RCC 7860 (cell line): ENCODE measurements at places on chromosomes 3 and 15.

- no peak for DNase-seq
Measured at GRCh38 chr15:96088650-96089049, 241.8 kb upstream of the NR2F2 start.

DNA sequence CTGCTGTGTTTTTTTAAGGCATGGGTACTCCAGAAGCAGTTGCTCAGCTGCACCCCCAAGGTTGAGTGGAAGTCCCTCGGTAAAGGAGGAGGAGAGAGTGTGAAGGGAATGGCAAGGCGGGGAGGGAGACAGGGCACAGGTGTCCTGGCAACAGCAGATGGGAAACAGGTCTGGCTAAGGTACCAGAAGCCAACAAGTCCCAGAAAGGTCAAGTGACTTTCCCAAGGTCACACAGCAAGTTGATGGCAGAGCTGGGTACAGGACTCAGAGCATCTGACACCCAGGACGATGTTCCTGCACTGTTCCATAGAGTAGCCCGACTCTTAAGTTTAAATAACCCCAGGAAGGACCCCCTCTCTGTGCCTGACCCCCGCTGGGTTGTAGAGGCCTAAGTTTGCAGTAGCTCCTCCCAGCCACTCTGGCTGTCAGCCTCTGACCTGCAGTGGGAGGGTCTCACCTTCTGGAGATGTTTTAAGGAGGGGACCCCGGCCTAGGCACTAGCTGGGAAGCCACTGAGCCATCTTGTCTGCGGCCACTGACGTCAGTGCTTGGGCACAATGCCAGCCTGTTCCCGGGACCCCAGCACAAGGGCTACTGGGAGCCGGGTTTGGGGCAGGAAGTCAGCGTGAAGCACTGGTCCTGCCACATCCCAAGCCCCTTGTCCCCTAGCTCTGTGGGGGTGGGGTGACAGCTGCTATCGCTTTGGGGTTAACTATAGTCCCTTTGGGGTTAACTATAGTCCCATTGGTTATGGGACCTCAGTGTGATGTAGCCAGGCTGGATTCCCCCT is 10.5 kb downstream of the CSK start:
- no peak for DNase-seq

DNA sequence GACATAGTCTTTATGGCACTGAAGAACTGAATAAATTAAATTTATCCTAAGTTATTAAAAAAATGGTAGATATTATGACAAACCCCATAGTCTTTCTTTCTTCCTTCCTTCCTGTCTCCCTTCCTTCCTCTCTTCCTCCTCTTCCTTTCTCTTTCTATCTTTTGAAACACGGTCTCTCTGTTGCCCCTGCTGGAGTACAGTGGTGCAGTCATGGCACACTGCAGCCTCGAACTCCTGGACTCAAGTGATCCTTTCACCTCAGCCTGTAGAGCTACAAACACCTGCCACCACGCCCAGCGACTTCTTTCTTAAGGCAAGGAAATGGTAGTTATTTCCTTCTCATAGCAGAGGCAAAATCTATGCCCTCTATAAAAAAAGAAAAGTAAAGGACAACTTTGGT is 354.6 kb downstream of the GAP43 start:
- no peak for DNase-seq

- DNase-seq: no peak
Measured at GRCh38 chr15:60890375-60891230, 338.5 kb downstream of the RORA start.

DNA sequence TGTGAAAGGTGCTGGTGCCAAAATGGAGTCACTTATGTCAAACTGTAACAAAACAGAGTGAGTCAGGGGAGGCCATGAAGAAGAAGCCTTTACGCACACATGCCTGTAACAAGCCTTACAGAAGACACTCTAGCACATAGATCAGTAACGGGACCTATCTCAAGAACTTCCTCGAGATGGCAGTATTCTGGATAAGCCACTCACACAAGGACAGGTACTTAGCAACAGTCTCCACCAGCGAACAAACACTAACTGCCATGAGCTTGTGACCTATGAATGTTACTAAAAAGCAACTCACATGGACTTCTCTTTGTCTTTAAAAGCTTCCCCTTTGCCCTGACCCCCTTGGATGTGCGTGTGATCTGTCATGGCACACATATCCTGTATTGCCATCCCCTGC is 235.1 kb downstream of the CD47 start:
- DNase-seq: peak; percentile 54

GRCh38 chr15:99485153-99485961 is 80.4 kb upstream of the MEF2A start:
- DNase-seq: no peak

- DNase-seq: no peak
Measured at GRCh38 chr3:18301781-18302180, 123.4 kb downstream of the SATB1 start.

GRCh38 chr15:25825207-25825606 is 37.9 kb downstream of the ATP10A start:
- DNase-seq: no peak

DNA sequence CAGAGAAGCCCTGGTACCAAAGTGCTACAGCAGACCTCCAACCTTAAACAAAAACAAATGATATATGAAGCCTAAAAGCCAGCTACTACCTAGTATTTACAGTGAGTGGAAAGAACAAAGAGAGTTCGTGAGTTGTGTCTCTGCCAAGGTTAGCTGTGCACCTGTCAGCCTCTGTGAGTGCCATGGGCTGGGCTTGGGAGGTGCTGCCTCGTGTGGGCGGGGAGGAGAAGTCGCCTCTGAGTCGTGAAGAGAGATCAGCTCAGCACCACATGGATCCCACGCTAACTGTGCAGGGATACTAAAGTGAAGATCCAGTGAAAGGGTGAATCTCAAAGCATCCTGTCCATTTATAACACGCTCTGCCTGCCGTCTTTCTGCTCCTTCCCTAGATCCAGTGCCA is 101.9 kb downstream of the CHDH start:
- DNase-seq: no peak

- no peak for DNase-seq
Measured at GRCh38 chr15:29135702-29136646, 133.6 kb downstream of the NSMCE3 start.

DNA sequence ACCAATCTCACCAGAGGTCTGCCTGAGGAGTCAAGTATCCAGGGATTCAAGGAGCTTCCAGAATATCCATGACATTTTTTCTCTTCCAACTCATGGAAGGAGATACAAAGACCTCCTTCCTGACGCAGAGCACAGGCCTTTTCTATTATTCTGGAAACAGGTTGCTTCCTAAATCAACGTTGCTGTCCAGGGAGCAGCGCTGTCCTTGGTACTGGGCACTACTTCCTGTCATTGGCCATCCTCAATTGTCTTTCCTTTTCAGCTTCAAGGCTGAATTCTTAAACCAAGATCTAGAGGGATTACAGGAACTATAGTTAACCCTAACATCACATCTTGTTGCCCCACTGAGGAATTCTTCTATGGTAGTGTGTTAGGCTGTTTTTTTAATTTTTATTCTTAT is 50.4 kb upstream of the TBC1D21 start:
- DNase-seq: no peak

DNA sequence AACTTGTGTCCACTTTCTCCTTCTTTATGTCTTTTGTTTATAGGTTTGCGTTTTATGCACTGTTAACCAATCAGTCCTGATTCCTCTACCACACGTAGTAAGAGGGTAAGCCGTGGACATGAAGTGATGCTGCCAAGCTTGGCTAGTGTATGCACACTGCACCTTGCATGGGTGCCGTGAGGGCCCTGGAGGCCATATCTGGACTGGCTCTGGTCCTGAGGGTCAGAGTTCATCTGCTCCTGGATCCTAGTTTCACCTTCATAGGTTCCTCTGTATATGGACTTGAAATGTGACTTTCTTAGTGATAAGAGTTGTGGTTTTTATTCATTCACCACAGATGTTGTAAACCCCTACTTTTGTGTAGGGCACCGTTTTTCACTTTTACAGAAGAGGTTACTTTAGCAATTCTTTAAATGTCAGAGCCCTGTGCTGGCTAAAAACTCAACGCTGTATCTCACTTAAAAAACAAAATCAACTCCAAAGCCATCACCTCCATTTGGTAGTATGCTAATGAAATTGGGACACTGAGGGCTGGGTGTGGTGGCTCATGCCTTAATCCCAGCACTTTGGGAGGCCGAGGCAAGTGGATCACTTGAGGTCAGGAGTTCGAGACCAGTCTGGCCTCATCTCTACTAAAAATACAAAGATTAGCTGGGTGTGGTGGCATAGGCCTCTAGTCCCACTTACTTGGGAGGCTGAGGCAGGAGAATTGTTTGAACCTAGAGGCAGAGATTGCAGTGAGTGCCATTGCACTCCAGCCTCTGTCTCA is 22.9 kb downstream of the SIAH2 start:
- DNase-seq: no peak

GRCh38 chr3:74309716-74310115 is 304.7 kb downstream of the CNTN3 start:
- no peak for DNase-seq

GRCh38 chr3:191120447-191121298 is 78.4 kb upstream of the OSTN start:
- no peak for DNase-seq

- DNase-seq: no peak
Measured at GRCh38 chr3:155771126-155771525, 26.3 kb upstream of the PLCH1 start.

DNA sequence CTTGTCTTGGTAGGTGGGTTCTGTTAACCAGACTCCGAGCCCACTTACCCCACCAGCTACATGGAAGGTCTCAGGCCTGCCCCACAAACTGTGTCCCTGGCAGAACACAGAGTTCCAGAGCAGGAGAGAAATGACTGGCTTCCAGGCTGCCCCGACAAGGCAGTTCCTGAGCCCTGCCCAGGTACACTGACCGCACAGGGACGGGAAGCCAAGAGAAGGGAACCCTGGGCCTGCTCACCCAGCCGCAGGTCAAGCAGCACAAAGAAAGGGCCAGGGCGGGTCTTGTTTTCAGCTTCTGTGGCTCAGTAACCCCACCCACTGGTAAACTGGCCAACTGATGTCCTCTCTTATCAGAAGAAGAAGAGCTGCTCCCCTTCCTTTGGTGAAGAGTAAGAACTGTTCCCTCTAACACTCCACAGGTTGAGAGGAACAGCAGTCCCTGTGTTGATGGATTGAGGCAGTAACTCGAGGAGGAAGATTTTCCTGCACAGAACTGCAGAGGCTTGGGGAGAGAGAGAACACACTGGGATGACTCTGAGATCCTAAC is 68.4 kb downstream of the CRTC3 start:
- no peak for DNase-seq

DNA sequence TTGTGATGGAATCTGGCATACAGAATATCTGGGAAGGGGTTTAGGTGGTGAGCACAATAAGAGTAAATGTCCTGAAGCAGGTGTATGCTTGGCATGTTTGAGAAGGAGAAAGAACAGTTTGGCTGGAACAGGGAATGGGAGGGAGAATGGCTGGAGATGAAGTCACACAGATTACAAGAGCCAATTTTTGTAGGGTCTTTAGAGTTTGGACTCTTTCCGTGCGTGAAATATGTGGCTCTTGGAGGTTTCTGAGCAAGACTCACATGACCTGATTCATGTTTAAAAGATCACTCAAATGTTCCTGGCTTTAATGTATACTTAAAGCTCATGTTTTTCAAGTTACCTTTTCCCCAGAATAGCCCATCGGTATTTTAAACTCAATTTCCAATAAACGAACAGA is 32.8 kb downstream of the SPRED1 start:
- DNase-seq: no peak

- DNase-seq: no peak
Measured at GRCh38 chr3:61813636-61814035, 252.3 kb downstream of the PTPRG start.

DNA sequence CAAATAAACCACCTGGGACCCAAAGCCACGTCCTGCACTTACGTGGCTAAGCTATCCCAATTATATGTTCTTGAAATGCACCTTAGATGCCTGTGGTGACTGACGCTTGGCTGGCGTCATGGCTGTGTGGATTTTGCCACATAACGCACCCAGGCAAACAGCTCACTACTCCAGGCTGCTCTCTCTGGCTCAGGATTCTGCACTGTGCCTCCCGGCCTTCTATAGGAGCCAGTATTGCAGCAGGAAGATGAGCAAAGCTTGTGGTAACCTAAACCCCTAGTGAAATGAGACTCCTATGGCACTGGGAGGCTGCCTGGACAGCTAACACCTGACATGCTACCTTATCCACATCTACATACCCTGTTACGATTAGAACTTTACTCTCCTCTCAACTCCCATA is 179.3 kb downstream of the THRB start:
- no peak for DNase-seq

DNA sequence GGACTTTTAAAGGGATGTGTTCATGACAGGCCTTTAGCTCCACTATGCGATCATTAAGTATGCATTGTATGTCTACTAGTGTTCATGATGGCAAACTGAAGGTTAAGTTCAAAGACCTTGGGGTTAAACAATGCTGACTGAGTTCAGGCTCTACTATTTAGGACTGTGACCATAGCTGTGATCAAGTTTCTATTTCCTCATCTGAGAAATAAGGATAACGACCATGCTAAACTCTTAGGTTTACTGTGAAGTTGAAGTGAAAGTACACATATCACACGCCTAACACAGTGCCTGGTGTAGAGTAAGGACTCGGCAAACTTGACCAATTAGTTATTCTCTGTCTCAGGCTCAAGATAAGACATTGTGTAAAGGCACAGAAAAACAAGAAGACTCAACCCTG is 243.2 kb downstream of the MBNL1 start:
- no peak for DNase-seq

- DNase-seq: peak; percentile 34
Measured at GRCh38 chr15:50116477-50116876, 2.6 kb downstream of the ATP8B4 start.

DNA sequence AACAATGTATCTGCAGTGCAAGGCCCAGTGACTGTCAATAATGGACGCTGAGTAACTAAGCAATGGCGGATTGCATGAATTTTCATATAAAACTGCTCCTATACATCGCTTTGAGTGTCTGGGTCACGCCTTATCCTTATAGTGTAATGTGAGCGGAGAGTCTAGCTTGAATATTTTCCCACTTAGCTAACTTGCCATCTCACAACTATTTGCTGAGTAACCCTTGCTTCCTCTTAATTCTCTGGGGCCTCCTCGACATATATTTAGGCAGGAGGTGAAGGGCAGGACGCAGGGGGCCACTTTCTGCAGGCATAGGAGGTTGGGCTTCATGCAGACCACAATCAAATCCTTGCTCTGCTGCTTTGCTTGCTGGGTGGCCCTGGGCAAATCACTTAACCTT is 24.0 kb downstream of the ST8SIA2 start:
- DNase-seq: no peak

- no peak for DNase-seq
Measured at GRCh38 chr15:31361764-31362515, 35.3 kb downstream of the KLF13 start.

- DNase-seq: no peak
Measured at GRCh38 chr15:75156326-75157215, 45.1 kb upstream of the C15orf39 start.
